ENCODE measurements at places on chromosomes 1 and 21.

- peak; percentile 63 for DNase-seq
Observed at GRCh38 chr1:203475012-203475981, at the start of gene PRELP. Gene PRELP, plus strand, starts transcription at chr1:203475806. Its CDS starts 7,379 bp downstream, at chr1:203483185.

GRCh38 chr1:118206966-118207365 is 21.9 kb upstream of the SPAG17 start:
- DNase-seq, result no peak

DNA sequence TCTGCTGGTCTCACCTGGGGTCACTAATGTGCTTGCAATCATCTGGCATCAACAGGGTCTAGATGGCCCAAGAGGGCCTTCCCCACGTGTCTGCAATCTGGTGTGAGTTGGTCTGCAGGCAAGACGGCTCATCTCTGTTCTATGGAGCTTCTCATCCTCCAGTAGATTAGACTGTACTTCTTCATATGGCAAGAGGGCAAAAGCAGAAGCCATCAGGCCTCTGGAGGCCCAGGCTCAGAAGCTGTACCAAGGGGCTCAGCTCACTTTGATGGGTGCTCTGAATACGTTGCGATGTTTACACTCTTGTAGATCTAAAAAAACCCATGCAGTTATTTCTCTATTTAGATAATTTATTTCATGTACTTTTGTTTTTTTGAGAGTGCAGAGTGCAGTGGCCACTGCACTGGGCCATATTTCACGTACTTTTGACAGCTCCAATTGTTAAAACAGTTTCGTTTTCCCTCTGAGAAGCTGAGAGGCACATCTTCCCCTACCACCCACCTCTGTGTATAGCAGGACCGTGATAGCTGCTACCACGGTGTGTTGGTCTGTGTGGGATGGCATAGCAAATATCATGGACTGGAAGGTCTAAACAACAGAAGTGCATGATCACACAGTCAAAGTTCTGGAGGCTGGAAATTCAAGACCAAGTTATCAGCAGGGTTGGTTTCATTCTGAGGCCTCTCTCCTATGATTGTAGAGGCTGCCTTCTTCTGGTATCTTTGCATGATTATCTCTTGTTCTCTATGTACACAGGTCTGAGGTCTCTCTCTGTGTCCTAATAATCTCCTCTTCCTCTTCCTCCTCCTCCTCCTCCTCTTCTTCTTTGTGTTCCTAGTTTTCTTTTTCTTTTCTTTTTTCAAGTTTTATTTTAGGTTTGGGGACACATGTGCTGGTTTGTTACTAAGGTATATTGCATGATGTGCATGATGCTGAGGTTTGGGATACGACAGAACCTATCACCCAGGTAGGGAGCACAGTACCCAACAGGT is 17.0 kb downstream of the CITED4 start:
- no peak for DNase-seq

- no peak for DNase-seq
Observed at GRCh38 chr1:59195151-59195550, 101.7 kb upstream of the FGGY start.

GRCh38 chr21:34733852-34734251 is 65.1 kb downstream of the CLIC6 start:
- DNase-seq, result no peak

- no peak for DNase-seq
Observed at GRCh38 chr1:225626698-225627097, 26.2 kb downstream of the ENAH start.

Data from NT2/D1 (cell line).